ENCODE measurements at places on chromosomes 3 and 15.

DNA sequence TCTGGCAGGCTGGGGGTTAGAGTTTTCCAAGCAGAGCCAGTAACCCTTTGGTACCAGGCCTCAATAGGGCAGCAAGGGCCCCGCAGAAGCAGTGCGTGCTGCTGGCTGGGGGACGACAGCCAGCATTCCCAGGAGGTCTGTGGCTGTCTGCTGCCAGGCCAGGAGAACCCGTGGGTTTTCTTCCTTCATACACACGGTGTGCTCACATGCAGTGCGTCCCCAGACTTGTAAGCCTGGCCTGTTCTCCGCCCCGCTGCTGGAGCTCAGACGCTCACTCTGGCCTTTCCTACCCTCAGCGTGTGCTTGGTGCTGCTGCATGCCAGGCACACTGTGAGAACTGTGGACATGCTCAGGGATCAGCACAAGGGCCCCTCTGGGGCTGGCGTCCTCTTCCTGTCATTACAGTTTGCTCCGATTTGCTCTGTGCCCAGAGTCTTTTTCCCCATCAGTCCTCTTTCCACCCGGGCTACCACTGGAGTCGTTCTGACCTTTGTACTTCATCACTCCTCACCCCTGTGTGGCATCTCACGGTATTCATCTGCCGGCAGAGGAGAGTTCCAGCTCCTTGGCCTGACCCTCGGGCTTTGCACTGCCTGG lies 149.5 kb downstream of the DNAJB8 start:
- peak; percentile 69 for DNase-seq

- DNase-seq: no peak
Measured at GRCh38 chr3:51514210-51514609, 14.4 kb upstream of the DCAF1 start.

DNA sequence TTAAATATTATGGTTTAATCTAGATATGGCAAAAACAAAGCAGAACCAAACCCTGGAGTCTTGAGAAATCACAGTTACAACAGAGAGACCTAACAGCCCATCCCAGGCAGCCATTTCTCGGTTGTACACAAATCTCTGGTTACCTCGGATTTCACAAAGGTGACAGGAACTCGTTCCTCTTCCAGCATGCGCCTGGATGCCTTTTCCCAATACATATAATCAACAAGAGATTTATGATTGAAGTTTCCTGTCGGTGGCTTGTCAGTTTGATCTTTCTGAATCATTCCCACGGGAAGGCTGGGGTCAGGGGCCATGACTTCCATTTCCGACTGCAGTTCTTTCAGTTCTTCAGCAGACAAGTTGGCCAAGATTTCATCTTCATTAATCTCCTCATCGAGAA lies 445 bp downstream of the LMOD3 start:
- no peak for DNase-seq

DNA sequence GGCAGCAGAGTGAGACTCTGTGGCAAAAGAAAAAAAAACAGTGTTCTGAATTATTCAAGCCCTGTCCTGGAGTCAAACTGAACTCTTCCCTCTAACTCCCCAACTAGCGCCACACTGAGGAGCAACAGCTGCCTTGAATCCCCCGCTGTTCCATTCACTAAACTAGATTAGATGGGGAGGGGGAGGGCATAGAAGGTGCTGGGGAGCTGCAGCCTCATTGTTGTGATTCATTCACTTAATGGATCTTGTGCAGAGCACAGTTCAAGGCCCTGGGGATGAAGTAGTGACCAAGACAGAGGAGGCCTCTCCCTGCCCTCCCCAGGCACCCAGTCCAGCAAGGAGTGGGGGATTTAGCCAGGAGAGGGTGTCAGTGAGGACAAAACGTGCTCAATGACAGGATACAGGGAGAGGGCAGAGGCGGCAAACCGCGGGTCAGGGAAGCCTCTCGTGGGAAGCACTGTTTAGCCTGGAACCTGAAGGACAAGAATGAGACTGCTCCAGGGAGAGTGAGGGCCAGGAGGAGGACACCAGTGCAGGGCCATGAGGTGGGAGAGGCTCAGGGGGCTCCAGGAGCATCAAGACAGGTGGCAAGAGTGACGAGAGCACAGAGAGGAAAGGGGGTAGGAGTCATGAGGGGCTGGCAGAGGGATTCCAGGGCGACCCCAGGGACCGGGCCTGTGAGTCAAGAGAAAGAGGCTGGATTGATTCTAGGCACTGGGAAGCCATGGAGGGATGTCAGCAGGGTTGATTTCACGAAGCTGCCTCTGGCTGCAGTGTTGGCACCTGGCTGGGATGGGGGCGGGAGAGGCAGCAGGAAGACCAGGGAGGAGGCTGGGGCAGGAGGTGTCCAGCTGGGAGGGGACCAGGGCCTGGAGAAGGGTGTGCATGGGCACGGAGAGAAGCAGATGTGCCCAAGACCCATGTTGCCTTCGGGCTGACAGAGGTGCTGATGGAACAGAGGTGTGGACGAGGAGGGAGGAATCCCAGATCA lies 31.4 kb downstream of the ALS2CL start:
- no peak for DNase-seq

- DNase-seq: no peak
Measured at GRCh38 chr15:73226093-73226814, 142.5 kb downstream of the HCN4 start.

DNA sequence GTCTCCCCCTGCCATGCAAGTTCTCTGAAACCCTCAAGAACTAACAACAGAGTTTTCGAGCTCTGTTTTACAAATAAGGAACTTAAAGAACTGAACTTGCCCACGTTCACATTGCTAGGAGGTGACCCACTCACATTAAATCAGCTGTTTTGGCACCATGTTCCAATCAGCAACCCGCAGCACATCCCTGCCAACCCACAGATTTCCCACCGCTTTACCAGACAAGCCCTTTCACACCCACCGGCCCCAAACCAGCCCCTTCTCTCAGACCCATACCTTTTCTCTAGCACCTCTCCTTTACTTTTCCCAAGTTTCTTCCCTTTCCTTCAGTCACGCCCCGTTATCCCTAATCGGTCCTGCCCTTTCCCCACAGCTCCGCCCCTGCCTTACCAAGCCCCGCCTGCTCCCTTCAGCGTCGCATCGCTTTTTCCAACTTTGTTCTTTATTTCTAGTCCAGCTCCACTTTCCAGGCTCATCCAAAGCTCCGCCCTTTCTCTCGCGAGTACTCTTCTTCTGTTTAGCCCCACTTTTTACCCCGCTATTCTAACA lies 804 bp upstream of the BRPF1 start:
- DNase-seq: no peak

- no peak for DNase-seq
Measured at GRCh38 chr3:129207479-129207878, 23.8 kb upstream of the CNBP start.

GRCh38 chr3:119597548-119598288 lies at the start of gene PLA1A:
Gene PLA1A (plus strand): TSS chr3:119597885. CDS start chr3:119597914, 29 bp downstream.
- DNase-seq: peak; percentile 48

DNA sequence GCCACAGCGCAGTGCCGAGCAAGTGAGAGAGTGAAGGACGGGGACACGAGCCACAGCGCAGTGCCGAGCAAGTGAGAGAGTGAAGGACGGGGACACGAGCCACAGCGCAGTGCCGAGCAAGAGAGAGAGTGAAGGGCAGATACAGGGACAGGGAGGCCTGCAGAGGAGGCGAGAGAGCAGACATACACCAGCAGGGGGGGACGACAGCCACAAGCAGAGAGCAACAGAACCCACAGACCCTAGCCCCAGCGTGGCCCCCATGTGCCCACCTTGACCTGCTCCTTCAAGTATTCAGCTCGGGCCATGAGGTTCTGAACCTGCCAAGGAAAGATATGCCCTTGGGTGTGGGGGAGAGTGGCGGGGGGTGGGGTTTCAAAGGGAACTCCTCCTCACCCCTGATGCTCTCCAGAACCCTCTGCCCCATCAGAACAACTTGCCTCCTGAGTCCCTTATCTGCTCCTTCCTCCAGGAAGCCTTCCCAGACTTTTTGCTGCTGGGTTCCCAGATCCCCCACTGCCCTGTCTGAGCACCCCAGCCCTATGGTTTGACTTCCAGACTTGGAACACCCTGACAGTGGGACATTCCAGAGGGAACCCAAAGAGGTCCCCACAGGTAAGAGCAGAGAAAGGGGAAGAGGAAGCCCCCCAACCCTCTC lies 5.3 kb downstream of the ULK3 start:
- no peak for DNase-seq

GRCh38 chr3:61172684-61173083 lies 78.6 kb downstream of the FHIT start:
- no peak for DNase-seq

DNA sequence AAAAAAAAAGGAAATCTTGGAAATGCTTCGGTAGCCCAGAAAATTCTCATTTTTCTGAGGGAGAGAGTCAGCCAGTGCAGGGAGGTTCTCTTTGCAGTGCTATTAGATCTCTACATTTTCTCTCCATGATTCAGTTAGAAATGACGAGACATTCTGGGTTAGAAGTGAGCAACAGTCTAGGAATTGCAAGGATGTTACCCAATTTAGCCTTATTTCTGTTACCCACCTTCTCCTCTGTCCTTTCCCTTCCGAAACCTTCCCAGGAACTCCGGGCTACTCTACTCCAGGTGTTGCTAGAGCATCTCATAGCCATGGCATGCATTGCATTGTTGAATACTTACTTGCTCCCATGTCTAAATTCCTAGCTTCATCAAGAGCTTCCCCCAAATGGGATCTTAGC lies 106.8 kb downstream of the EDEM1 start:
- no peak for DNase-seq

DNA sequence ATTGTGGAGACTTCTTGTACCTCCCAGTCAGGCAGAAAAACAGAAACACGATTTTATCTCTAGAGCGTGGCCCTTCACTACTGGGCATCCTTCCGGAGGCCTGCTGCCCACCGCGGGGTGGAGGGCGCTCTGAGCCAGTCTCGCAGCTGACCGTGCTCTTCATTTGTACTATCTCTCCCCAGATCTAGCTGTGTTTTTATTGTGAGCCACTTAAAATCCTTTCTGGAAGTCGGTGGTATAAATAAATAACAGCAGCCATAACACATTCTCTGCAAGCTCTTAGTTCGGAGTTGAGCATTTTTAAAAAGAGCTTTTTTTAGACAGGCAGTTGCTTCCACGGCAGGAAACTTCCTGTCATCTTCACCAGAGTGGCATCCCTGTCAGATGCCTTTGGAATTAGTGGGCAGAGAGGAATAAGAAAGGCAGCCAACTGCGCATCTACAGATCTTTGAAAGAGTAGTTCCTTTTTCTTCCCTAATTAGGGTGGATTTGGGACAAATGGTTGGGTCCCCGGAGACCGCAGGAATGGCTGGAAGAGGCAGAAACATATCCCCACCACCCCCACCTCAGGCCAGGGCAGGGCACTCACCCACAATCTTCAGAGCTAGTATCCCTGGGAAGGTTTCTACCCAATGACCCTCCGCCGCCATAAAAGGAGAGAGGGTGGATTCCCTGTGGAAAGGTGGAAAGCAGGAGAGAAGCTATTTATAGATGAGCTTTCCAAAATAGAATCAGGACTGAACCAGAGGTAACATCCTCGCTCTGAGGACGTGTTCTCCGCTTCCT lies 91.1 kb downstream of the TOP2B start:
- no peak for DNase-seq

- no peak for DNase-seq
Measured at GRCh38 chr3:23623844-23624243, 181.9 kb upstream of the UBE2E1 start.

- DNase-seq: no peak
Measured at GRCh38 chr3:161939918-161940620, 443.5 kb downstream of the OTOL1 start.

DNA sequence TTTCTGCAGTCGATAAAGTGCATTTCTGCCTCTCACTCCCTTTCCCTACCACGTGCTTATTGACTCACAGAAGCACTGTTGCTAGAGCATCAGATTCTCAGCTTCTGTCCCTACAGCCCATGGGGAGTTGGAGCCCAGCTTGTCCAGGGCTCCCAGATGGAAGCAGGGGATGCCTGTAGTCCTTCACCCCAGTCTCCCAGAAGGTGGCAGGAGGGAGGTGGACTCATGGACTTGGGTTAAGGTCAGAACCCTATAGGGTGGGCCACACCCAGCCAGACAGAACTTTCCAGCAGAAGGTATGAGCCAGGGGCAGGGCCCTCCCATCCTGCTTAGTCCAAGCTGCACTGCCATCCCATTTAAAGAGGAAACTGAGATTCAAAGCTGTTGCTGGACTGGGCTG lies 33.1 kb upstream of the SEMA3F start:
- no peak for DNase-seq

GRCh38 chr3:179450901-179451264 lies 387 bp downstream of the GNB4 start:
- peak; percentile 32 for DNase-seq

DNA sequence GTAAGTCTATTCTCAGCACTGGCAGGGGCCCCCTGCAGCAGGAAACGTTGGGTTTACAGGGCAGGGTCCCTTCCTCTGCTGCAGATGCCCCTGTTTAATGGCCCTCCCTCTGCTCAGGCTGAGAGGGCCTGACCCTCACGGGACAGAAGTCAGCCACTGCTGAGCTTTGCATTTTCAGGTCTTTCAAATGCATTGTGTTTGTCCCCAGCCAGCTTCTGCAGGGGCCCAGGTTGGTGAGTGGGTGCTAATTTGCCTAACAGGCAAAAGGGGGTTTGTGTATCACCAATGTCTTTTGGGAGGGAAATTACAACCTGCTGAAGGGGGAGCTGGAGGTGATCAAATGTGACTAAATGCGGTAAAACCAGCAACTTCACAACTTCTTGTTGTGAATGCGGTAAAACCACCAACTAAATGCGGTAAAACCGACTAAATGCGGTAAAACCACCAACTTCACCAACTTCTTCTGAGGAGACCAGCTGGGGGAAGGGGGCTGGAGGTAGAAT lies 44.8 kb upstream of the UBE2E1 start:
- DNase-seq: no peak

- DNase-seq: peak; percentile 1
Measured at GRCh38 chr3:192188218-192188835, 539.0 kb downstream of the FGF12 start.

GRCh38 chr15:50260969-50261496 lies 4.5 kb downstream of the HDC start:
- no peak for DNase-seq

DNA sequence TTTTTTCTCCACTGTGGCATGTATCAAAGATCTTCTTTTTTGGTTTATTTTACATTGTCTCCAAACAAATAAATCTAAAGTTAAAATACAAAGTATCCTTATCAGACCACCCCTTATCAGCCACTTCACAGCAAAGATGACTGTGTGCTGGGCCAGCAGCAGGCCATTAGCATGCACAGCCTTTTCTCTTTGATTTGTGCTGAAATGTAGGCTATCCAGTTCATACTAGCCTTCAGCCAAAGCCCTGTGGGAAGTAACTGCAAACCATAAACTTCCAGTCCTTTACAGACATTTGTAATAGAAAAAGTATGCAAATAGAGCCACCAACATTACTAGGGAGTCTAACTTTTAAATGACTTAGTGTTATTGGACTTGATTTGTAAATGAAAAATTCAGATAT lies 816.3 kb downstream of the FHIT start:
- no peak for DNase-seq

DNA sequence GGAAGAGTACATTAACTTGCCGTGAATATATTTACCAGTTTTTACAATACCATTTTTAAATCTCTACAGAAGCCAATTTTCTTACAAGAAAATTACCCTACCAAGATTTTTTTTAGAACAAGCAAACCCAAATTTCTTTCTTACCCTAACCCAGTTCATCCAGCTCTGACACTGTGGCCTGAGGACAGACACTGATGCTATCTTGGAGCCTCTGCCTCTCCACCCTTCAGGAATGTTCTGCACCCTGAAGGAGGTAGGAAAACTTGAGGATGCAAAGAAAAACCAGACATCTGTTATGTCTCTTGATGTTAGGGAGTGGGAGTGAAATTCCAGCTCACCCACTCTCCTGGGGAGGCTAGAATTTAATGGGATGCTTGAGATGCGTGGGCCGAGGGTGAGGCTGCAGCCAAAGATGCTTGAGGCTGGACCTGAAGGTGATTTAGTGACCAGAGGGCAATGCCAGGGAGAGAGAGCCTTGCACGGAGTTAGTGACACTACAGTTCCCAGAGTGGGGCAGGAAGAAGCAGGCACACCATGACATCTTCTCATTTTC lies 69.9 kb downstream of the LIPC start:
- no peak for DNase-seq

All from large intestine (tissue), 12 donors.